ENCODE measurements at places on chromosomes 5 and 9.

- DNase-seq: no peak
These were observed 76.7 kb upstream of the CHD1 start for GRCh38 chr5:99005506-99005905.

- peak; percentile 95 for DNase-seq
These were observed 255.2 kb downstream of the DOCK8 start for GRCh38 chr9:469672-470551.

GRCh38 chr5:96668725-96669124 is 6.5 kb downstream of the CAST start:
- DNase-seq: no peak

DNA sequence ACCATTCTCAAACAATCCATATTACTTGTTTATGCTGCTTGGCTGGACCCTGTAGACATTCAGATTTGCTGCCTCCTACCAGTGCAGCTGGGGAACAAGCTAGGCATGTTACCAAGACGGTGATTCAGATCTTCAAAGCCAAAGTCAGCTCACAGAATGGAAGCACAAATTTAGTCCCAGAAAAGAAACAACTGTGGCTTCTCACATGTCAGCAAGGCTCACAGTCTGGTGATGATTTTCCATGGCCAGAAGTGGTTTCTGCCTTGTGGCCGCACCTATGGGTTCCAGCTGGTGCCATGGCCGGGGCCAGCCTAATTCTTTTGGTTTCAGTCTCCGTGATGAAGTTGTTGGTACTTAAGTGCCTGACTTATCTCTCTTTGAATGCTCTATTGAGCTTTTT is 182.2 kb downstream of the TMC1 start:
- DNase-seq: no peak

GRCh38 chr9:81607593-81608288 is 81.6 kb downstream of the TLE1 start:
- DNase-seq: no peak

Measured in activated T-cell treated with anti-CD3 and anti-CD28 coated beads, Interleukin-2, amount 50 U/mL, for 24 hours (primary cell).